Stimulated activated CD8-positive, alpha-beta memory T cell treated with anti-CD3 and anti-CD28 coated beads, Interleukin-7, amount 100 ng/mL, for 1 hour (primary cell): ENCODE measurements at places on chromosomes 6 and 20.

DNA sequence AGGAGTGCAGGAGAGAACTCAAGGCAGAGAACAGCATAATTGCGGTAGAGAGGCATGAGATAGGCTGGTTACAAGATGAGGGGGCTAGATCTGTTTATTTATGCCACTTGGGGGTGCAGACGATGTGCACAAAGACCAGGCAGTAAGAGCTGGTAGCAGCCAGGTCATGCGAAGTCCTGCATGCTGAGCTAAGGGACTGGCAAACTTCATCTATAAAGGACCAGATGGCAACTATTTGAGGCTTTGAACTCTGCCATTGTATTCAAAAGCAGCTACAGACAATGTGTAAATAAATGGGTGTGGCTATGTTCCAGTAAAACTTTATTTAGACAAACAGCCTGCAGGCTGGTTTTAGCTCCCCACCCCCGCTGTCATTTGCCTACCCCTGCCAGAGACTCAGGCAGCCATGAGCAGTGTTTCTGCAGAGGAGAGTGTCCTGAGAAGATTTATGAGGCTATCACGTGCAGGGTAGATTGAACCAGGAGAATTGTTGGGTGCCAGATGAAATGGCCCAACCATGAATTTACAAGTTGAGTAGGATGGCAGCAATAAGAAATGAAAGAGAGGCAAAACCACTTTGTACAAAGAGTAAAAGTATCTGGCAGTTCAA is 253.4 kb upstream of the MOCS1 start:
- DNase-seq: no peak

GRCh38 chr20:19211661-19212468 is 577 bp upstream of the SLC24A3 start:
- DNase-seq: no peak

DNA sequence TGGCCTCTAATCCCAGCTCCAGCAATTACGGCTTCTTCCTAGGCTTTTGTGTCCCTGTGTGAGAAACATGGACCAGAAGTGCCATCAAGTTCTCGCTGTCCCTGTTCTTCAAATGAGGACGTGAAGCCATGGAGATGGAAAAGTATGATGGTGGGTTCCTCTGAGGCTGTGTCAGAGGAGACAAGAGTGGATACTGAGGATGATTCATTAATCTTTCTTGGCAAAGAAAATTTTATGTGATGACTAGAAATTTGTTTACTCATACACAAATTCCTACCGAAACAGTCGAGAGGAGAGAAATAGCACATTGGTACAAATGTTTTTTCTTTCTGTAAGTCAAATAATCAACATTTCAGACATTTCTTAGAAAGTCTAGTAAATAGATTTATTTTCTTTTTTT is 35.0 kb upstream of the PNRC1 start:
- DNase-seq: no peak

DNA sequence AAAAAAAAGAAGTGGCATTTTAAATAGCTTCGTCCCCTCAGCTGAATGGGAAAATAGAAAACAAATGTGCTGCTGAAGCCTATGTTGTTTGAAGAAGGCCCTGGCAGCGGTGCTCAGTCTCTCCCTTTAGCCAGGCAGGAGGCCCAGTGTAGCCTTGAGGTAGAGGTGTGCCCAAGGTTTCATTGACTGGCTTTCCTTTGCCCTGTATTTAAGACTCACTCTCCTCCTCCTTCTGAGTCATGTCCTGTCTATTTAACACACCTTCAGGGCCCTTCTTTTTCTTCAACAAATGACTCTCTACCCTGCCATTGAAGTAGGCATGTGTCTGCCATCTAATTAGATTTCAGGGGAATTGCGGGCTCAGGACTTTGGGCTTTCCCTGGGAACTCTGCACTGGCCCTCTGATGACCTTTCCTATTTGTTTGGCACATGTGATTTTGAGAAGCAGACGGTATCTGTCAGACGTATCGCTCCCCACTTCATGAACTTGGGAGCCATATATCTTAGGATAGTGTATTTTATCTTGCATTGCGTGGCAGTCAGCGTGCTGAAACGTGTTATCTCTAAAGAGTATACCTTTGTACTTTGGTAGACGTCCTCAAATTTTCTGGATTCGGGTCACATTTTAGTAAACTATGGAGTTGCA is 4.3 kb downstream of the TJAP1 start:
- no peak for DNase-seq

- no peak for DNase-seq
Observed at GRCh38 chr6:142542704-142543233, 241.0 kb downstream of the ADGRG6 start.

- no peak for DNase-seq
Observed at GRCh38 chr20:16476032-16476431, 97.2 kb downstream of the KIF16B start.

- DNase-seq: no peak
Observed at GRCh38 chr6:132142768-132143167, 191.6 kb upstream of the CCN2 start.

DNA sequence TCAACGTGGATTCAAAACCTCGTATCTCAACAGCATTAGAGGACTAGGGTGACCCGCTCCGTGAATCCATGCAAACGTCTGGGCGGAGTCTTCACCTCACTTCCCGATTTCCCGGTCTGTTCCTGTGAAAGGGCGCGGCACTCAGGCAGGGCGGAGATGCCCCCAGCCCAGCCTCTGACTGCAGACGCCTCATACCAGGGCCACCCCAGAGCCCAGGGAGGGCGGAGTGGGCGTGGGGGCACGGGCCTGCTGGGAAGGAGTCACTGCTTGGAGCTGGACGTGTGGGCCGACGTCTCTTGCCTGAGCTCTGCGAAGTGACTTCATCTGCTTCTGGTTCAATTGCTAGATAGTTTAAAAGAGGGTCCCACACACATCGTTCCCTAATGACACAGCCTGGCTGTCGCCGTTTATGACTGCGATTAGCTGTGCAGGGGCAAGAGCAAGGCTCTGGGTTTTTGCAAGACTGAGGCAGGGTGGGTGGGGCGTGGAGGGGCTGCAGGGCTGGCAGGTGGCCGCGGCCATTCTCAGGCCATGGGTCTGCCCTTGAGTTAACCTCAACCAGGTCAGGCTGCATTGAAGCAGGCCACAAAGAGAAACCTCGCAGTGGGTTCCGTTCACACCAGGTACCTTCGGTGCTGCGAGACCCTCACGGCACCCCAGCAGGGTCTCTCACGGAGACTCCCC is 15.0 kb downstream of the SMOC2 start:
- DNase-seq: no peak

- DNase-seq: no peak
Observed at GRCh38 chr20:32285621-32286371, 8.3 kb downstream of the KIF3B start.

- DNase-seq: no peak
Observed at GRCh38 chr6:131784561-131784960, 23.3 kb upstream of the ENPP1 start.

GRCh38 chr20:43389211-43389610 is 68.5 kb upstream of the SRSF6 start:
- DNase-seq: no peak

DNA sequence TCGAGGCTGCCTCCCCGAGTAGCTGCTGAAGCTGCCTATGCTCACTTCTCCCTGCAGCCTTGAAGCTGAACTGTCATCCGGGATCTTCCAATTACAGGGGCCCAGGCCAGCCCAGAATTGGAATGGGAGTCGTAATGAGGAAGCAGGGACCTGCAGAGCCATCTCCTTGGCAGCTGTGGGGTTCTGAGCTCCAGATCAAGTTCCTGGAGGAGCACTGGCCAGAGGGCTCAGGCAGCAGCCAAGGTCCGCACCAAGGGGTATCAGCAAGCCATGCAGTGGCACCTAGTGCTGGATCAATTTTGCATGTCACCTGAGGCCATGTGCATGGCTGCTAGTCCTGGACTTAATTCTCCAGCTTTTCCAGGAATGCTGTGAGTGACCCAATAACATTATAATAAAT is 163.2 kb upstream of the TSHZ2 start:
- no peak for DNase-seq

DNA sequence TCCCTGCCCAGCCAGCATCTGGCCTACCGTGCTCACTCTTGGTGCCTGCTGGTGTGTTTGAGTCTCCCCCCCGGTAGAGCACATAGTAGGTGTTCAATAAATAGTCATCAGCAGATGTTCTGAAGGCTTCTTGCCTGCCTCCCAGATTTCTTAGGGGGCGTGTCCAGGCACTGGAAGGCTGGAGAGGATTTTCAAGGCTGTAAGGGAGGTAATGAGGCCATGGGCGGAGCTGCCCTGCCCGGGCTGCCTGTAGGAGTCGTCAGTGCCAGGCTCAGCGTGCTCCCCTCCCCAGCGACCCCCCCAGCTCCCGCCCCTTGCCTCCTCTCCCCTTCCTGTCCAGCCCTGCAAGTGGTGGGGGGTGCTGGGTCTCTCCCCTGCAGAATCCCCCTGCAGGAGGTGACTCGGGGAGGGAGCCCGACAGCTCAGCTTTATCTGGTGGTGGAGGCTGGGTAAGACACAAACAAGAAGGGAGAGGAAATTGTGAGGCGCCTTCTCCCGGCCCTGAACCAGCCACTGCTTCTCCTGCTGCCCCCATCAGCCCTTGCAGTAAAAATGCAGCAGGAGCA is 55.9 kb downstream of the BCAS4 start:
- no peak for DNase-seq

GRCh38 chr6:134281388-134281787 is 36.5 kb downstream of the SGK1 start:
- DNase-seq: no peak

GRCh38 chr20:57654998-57655808 is 35.0 kb upstream of the ZBP1 start:
- no peak for DNase-seq

GRCh38 chr6:39898625-39899024 is 35.6 kb downstream of the MOCS1 start:
- no peak for DNase-seq

DNA sequence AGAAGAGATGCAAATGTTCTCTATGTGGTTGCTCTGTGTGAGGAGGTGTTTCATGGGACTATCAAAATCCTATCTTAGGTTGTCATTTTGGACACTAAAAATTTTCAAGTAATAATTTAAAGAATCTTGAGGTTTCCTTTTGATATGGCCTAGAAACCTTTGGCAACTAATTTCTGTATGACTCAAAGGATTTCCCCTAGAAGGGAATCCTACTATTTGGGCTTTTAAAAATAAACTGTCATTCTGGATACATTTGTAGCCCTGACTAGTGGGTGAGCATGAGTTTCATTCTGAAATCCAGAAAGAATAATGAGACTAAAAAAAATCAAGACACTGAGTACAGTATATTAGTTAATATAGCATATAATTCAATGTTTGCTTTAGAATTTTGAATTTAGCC is 25.5 kb upstream of the RAB23 start:
- no peak for DNase-seq

- no peak for DNase-seq
Observed at GRCh38 chr20:10848810-10849370, 175.1 kb upstream of the JAG1 start.

- DNase-seq: no peak
Observed at GRCh38 chr20:59581993-59582679, 22.2 kb upstream of the PHACTR3 start.

GRCh38 chr6:122389704-122390372 is 9.6 kb upstream of the HSF2 start:
- no peak for DNase-seq

GRCh38 chr6:6742535-6742934 is 154.0 kb downstream of the LY86 start:
- no peak for DNase-seq

DNA sequence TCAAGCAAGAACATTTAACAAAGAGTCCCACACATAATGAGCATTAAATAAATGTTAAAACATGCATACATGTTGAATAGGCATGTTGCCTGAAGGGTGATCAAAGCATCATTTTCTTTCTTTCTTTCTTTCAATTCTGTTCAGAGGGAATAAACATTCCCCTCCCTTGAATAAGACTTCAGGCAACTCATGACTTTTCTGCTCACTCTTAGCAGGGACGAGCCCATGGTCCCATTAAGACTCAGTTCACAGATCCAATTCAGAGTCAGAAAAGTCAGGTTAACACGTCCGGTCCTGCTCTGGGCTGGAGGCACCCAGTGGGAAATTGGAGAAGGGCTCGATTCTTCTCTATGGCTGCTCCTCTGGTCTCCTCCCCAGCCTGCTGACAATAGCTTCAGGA is 181.7 kb downstream of the ZNF217 start:
- DNase-seq: no peak

- no peak for DNase-seq
Observed at GRCh38 chr6:167546611-167547327, 221.9 kb downstream of the TTLL2 start.

- DNase-seq: no peak
Observed at GRCh38 chr6:125918681-125919566, 37.6 kb upstream of the HINT3 start.

- no peak for DNase-seq
Observed at GRCh38 chr6:47319867-47320266, 10.2 kb upstream of the TNFRSF21 start.

DNA sequence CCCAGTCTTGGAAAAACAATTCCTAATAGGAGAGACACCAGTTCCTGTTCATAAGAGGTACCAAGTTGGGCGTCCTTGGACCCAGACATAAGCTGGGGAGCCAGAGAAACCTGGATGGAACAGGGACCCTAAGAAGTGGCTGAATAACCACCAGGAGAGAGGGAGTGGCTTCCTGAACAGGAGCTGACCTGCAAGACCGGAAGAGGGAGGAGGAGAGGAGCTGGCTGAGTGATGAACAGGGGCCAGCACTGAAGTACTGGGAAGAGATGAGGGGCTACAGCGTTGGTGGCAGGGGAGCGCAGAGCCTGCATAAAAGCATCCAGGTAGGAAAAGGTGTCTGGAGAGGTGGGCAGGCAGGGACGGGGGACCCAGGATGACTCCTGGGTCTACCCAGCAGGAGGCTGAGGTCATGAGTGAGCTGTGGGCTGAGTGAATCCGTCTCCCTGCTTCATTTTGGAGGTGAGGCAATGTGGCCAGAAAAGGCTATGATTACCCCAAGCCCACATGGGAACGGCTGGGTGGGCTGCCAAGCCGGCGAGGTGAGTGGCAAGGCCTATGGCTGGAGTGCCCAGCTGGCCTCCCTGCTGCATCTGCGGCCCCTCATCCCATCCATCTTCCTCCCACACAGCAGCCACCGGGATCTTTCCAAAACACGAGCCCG is 34.4 kb upstream of the ZFAND3 start:
- DNase-seq: no peak

GRCh38 chr6:166658115-166658791 is 31.2 kb upstream of the RPS6KA2 start:
- no peak for DNase-seq

GRCh38 chr6:50848989-50849795 is 30.5 kb downstream of the TFAP2B start:
- no peak for DNase-seq
